ENCODE measurements at places on chromosomes 7 and 10.

- no peak for DNase-seq
Observed at GRCh38 chr10:67261300-67261797, 335.5 kb downstream of the LRRTM3 start.

DNA sequence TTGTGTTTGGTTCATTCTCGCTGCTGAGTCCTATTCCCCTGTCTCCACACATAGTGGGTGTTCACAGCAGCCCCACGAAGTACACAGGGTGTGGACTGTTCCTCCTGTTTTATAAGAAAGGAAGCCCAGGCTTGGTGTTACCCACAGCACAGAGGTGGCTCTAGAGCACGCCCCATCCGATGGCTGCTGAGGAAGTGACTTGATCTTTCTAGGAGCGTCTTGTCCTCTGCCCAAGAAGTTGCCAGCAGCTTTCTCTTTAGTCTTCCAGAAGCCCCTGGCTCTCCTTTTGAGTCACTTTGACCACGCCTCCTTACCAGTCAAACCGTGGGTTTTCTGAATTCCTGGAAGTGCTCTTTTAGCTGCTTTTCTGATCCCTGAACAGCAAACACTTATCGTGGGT, 94.0 kb downstream of the GRK5 start:
- no peak for DNase-seq

GRCh38 chr10:102602272-102603045, 41.8 kb upstream of the TRIM8 start:
- no peak for DNase-seq

GRCh38 chr7:22361320-22361719, 4.4 kb upstream of the RAPGEF5 start:
- no peak for DNase-seq

DNA sequence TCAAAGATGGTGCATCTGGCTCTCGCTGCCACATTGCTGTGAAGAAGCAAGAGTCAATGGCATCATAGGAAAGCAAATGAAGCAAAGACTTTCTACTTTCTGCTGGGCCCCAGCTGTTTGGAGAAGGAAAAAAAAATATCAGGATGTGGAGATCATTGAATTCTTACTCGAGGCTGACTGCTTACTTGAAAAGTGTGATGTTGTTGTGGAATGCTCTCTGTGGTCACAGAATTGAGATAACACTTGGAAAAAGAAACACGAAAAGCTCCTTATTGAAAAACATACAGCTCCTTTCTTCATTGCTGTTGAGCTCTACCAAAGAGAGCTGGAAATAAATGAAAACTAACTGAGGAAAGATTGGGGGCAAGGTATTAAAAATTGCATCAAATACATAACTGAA, 157.4 kb upstream of the TBX20 start:
- DNase-seq = no peak

- DNase-seq = no peak
Observed at GRCh38 chr10:46520381-46520780, 36.1 kb downstream of the GPRIN2 start.

DNA sequence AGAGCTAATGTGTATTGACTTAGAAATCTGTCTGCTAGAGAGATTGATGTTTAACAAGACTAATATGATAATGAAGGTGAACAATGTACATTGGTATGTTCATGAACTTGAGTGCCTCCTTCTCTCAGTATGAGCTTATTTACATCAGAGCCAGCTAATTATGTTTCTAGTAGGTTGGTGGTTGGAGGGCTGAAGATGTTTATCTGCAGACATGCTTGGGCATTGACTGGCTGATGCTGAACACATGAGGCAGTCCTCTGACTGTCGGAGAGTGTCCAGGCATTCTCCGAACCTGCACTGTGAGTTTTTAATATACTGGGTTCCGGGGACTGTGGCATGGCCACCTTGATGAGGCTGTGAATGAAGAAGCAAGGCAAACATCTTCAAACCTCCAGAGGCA, 47.5 kb downstream of the BMPER start:
- no peak for DNase-seq

DNA sequence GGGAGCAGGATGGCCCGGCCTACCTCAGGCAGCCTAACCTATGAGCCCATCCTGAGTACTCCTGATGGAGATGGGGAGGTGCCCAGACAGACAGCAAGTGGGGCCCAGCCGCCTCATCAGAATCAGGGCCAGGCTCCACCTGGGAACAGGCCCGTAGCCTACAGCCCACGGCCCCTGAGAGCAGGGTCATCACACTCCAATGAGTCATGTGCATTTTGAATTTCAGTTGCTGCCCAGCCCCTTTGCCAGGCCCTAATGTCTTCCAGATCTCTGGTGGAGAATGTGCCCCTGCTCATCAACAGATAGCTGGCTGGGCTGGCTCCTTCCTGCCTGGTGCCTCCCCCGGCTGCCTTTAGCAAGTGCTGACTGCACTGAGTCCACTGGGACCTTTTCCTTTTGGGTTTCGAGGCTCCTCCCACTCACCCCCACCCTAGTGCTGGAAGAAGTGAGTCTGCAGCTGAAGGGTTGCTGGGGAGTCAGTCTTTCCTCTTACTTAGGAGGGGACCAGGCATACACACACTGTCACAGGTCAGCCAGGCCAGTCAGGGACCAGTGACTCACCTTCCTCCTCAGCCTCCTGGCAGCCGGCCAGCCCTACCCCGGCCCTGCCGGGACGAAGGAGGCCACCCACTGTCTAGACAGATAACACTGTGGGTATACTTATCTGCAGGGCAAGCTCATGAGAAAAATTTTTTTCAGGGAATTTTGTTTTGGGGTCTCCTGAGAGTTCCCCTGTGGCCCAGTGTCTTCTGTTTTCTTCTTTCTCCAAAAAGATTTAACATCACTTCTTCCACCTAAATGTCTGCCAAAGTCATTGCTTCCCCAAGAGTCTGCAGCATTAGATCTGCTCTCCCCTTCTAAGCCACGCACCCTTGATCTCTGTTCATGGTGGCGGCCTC, 9.1 kb upstream of the ASIC3 start:
- DNase-seq = no peak

GRCh38 chr10:62681211-62681940, 123.1 kb upstream of the ADO start:
- DNase-seq = no peak

GRCh38 chr10:73744664-73744975, 448 bp downstream of the SEC24C start:
- DNase-seq = no peak

DNA sequence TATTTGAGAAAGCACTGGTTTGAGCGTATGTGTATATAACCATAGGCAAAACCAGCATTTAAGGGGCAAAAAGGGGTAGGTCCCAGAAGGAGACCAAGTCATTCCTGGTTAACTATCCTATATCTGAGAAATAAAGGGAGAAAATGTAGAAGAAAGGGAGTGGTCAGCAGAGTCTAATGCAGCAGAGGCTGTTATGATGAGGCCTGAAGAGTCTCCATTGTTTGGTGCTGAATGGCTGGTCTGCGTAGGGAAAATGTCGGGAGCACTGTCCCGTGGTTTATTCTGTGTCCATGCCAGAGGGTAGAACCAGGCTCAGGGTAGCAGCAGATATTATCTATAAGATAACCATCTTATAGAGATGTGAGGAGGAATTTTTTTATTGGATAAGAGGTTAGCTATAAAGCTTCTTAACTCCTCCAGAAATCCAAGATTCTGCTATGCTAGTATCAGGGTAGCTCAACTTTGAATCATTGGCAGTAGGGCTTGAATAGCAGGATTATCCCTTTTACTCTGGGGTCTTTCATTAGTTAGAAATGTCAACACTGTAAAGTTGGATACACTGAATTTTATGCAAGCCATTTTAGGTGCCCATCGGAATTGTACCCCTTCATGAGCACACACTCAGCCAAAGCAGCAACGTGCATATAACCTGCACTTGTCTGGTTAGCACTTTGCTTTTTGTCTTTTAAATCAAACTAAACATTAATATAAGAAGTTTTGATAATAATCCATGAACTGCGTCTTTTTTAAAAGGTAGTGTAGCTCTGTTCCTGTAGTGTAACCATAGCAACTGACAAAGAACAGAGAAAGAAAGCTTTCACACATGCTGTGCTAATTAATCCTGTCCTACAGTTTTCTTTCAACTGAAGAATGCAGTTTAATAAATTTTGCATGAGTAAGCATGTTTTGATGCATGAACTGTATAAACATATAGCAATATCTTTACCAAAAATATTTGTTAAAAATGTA, 312.0 kb upstream of the FZD1 start:
- no peak for DNase-seq

DNA sequence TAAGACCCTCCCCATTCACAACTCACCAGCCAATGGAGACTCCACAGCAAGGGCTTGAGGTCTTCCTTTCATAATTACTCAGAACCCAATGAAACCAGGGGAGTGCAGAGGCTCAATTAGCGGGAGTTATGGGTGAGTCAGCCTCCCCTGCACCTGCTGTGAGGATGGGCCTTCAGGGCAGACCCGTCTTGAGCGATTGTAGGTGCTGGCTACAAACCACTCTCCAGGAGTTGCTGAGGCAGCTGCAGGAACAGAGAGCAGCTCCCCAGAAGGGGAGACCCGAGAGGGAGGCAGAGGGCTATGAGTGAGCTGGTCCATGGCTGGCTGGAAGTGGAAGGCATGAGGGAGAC, 58.5 kb upstream of the SORCS3 start:
- no peak for DNase-seq

GRCh38 chr10:62442006-62442405, 67.8 kb downstream of the ZNF365 start:
- no peak for DNase-seq

DNA sequence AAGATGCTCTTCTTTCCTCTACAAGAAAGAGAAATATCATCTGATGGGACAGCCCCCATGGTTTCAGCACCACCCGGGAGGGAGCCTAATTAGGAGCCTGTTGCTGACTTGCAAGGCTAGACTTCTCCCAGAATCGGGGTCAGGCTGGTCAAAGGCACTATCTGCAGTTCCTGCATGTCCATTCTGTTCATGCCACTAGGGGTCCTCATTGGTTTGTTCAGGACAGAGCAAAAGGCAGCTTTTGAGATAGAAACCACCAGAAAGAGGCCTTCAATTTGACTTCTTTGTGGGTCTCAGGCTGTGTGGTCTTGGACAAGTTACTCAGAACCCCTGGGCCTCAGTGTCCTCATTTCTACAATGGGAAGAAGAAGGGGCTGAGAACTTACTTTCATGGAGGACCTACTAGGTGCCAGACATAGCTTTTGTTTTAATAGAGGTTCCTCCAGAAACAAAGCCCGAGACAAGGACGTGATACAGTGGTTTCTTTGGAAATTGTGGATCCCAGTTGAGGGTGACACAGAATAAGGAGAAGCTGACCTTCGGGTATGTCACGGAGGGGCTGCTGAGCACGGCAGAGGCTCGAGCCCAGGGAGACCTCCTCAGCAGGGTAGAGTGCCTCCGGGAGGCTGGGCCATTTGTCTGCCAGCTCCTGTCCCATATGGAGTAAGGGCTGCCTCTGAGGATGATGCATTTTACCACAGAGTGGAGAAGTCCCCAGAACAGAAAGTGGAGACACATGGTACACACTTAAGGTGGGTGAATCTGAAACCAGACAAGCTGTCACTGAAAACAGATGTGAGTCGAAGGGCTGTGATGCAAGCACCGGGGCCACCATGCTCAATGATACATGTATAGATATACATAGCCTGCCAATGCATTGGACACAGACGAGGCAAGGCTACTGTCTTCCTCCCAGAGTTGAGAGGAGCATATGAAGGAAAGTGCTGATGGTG, 33.1 kb upstream of the NEUROD6 start:
- no peak for DNase-seq

DNA sequence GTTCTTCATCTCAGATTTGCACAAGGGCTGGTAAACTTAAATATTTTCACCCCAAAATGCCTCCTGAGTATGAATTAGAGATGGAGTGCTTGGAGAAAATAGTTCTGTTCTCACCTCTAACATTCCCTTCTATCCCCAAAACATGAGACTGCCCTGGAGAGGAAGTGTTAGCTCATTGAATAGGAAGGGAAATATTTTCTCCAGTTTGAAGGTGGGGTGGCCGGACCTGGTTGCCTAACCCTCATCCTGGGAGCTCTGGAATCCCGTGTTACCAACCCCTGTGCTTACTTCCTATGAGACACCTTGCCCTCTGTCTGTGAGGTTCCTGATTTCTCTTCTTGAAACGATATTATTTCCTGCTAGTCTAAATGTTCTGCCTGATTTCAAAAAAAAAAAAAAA, 779 bp downstream of the IFIT2 start:
- no peak for DNase-seq

- no peak for DNase-seq
Observed at GRCh38 chr7:1930381-1931065, 260.4 kb downstream of the ELFN1 start.
